ENCODE measurements at places on chromosomes 5 and 9.

DNA sequence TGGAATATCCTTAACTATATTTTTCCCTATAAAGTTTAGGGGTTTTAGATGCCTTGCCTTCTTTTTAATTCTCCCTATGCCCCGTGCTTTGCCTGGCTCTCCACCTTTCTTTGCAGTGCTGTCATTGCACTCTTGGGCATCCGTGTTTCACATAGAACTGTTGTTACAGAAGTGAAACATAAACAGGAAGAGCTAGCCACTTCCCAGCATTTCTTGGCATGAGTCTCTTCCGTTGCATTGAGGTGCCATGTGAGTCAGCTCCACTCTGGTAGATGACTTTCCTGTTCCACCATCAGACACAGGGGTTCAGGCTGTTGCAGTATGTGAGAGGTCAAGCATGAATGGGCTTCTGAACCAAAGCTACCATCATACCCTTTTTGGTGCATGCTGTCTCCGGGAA lies 73.4 kb downstream of the ANGPTL2 start:
- peak; percentile 74 for DNase-seq

DNA sequence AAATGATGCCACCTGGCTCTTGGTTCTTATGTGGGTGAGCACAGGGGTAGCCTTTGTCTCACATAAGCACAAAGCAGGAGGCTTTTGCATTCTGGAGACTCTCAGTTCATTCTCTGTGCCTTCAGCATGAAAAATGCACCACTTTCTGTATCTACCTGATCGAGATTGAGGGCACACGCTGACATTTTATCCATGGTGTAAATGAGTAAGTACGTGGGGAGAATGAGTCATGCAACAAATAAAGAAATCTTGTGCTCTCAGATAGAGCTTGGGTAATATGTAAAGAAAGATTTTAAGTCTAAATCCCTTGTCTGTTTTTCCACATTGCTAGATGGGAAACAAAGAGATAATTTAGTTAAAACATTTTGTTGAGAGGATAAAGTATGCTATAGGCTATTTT lies 607.2 kb upstream of the WWC1 start:
- no peak for DNase-seq

DNA sequence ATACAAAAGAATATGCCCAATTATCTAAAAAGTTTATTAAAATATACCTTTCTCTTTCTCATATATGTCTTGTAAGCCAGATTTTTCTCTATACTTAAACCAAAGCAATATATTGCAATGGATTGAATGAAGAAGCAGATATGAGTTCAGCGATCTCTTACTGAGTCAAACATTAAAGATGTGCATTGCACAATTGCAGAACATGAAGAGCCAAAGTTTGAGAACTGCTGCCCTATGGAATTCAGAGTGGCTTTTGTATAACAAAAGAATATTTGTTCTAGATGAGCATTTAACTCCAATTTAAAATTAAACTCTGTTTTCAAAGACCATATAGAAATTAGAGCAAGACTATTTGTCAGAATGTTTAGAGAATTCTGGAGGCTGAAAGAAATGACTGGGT lies 519.0 kb upstream of the DAB2 start:
- DNase-seq: no peak

- DNase-seq: no peak
These were observed 79.5 kb downstream of the OSMR start for GRCh38 chr5:38925154-38925925.

DNA sequence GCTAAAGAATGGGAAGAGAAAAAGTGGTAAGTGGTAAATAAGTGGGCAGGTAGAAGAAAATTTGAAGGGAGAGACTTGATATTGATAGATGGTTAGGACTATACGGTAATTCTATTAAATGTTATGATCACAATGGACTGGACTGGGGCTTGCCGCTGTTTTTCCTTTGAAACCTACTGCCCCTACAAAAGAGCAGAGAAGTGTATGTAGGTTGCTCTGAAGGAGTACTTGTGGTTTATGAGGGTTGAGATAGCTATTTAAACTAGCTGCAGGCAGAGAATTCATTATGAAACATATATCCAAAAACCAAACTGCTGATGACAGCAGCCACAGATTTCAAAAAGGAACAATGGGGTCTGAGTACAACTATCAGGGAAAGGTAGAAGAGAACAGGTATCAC lies 16.8 kb upstream of the HK3 start:
- DNase-seq: no peak

GRCh38 chr5:44809215-44809955 lies 638 bp downstream of the MRPS30 start:
- peak; percentile 71 for DNase-seq

- DNase-seq: no peak
These were observed 1.3 kb downstream of the LCP2 start for GRCh38 chr5:170296036-170296934.

DNA sequence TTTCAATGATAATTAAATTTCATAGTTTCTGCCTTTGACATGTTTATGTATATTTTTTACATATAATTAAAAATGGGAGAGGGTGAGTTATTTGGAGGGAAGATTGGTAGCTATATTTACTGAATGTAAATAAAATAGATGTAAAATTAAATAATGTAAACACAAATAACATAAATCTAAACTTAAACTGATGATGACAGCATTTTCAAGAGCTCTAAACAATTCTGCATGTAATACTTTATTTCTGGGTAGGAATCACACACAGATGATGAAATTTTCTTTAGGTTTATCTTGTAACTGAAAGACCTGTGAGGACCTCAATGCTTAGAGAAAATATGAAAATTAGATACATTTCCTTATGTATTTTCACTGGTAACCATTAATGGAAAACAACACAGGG lies 42.2 kb upstream of the RIOK2 start:
- no peak for DNase-seq

GRCh38 chr9:15240927-15241326 lies 66.1 kb downstream of the TTC39B start:
- no peak for DNase-seq

- no peak for DNase-seq
These were observed 4.9 kb downstream of the SGCD start for GRCh38 chr5:156331845-156332244.

- DNase-seq: no peak
These were observed 68.8 kb downstream of the TLR4 start for GRCh38 chr9:117772960-117773359.

GRCh38 chr9:4984171-4984620 lies 876 bp upstream of the JAK2 start:
- DNase-seq: no peak

GRCh38 chr9:132858751-132859150 lies 19.3 kb downstream of the AK8 start:
- DNase-seq: no peak

DNA sequence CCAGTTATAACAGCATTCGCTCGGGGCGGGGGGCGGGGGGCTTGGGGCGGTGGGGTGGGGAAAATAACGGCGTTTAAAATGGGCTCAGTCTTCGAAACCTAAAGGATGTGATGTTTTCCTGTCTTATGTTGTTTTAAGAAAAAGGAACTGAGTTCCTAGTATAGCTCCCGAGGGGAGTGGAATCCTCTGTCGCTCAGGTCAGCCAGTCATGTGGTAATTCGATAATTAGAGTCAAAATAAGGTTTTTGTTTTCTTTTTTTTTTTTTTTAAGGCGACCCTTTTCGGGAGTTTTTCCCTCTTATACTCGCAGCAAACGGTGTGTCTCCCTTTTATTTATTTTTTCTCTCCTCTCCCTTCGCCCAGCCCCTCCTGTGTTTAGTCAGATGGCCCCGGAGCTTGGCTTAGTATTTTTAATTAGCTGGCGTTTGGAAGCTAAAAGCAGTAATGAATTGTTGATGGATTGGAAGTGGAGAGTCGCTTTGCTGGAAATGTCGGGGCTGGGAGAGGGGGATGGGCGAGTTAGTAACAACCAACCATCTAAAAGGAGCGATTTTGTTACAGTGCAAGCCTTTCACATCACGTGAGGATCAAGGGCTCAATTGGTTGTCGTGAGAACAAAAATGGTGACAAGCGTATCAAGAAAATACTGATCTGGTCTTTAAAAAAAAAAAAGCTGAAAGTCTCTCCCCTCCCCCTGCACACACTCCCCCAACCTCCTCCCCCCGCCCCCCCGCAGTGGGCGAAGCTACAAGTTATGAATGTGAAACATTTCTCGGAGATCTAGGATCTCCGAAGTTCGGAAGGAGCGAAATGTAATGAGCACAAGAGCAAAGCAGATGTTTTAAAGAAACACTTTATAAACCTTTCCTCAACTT lies 714 bp upstream of the ZNF608 start:
- DNase-seq: no peak

GRCh38 chr5:115260248-115260647 lies 2.4 kb downstream of the PGGT1B start:
- DNase-seq: no peak

GRCh38 chr5:124179819-124180218 lies 566.6 kb downstream of the ZNF608 start:
- DNase-seq: no peak

- no peak for DNase-seq
These were observed 34.5 kb upstream of the FAM151B start for GRCh38 chr5:80453366-80453765.

- DNase-seq: no peak
These were observed 75.6 kb downstream of the ZFAND5 start for GRCh38 chr9:72289401-72289800.

- DNase-seq: no peak
These were observed 23.9 kb downstream of the GFI1B start for GRCh38 chr9:133002147-133003070.

- no peak for DNase-seq
These were observed 43.9 kb downstream of the PAM start for GRCh38 chr5:102799017-102799416.

- DNase-seq: no peak
These were observed 2375.8 kb downstream of the MAT2B start for GRCh38 chr5:165881259-165881658.

All from CD4-positive, alpha-beta T cell (primary cell).